ENCODE measurements at places on chromosomes 12 and 14.

DNA sequence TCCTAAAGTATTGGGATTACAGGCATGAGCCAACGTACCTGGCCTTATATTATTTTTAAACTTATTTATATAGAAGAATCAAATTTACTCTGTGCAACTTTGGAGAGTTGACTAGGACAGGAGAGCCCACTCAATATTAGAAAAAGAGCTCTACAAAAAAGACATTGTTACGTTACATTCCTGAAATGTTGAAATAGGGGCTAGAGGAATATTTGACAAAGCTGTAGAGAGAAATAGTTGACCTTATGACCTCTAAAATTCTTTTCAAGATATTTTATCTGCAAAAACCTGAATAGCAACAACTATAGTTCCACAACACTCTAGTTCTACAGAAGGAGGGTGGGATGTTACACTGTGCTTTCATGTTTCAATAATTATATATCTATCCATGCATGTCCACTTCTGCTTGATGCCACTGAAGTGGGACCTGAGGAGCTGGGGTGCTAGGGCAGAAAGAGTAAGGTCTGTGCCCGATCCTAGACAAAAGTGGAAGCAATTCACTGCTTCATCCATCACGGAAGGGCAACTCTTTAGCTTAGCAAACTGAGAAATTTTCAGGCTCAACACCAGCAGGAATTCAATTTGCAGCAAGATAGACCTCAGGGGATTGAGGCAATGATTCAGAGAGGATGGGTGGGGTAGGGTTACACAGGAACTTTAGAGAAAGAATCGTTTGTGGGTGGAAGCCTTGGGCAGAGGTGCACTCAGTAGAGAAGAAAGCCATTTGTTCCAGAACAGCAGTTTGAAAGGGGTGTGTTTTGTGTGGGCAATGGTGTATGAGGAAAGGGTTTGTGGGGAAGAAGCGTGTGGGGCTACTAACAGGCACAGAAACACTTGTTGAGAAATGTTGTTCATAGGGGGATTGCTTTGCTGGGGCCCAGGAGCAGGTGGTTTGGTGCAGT, 16.0 kb upstream of the RNASE10 start:
- DNase-seq, result no peak

- DNase-seq, result no peak
These were observed 652.9 kb downstream of the NRXN3 start for GRCh38 chr14:78823035-78823434.

DNA sequence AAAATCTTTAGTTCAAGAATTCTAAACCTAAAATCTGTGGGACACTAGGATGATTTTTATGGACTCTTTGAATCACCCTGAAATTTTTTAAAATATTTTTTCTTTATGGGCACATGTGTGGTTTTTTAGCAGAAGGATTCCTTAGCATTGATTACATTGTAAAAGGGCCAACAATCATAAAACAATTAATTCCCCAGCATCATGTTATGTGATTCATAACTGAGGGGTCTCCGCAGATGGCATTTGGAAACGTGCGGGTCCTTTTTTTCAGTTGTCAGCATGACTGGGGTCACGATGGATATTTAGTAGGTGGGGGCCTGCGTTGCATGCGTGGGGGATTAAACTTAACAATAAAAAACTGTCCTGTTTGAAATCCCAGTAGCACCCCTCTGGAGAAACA, 52.5 kb downstream of the NTF3 start:
- DNase-seq, result no peak

DNA sequence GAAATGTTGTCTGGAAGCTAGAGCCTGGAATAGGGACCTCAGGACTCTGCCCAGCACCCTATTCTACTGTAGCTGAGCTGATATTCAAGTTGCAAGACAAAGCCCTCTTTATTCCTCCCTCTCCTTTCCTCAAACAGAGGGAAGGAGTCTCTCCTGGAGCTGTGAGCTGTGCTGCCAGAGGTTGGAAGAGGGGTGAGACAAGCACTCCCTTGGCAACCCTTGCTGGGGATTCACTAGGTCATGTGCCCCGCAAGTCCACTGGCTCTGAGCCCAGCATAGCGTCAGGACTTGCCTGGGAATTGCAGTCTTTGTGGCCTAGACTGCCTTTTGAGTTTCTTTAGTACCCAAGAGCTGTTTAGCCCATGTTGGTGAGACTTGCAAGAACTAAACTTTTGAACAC, 11.4 kb upstream of the ASCL1 start:
- DNase-seq, result no peak

- no peak for DNase-seq
These were observed 140.7 kb upstream of the NOVA1 start for GRCh38 chr14:26738571-26738970.
